EH (cell line): ENCODE measurements at places on chromosomes 12 and 14.

GRCh38 chr12:94678379-94678778 is 28.0 kb upstream of the TMCC3 start:
- no peak for DNase-seq

- peak; percentile 88 for DNase-seq
These were observed 5.0 kb upstream of the SRSF9 start for GRCh38 chr12:120474616-120474960.

DNA sequence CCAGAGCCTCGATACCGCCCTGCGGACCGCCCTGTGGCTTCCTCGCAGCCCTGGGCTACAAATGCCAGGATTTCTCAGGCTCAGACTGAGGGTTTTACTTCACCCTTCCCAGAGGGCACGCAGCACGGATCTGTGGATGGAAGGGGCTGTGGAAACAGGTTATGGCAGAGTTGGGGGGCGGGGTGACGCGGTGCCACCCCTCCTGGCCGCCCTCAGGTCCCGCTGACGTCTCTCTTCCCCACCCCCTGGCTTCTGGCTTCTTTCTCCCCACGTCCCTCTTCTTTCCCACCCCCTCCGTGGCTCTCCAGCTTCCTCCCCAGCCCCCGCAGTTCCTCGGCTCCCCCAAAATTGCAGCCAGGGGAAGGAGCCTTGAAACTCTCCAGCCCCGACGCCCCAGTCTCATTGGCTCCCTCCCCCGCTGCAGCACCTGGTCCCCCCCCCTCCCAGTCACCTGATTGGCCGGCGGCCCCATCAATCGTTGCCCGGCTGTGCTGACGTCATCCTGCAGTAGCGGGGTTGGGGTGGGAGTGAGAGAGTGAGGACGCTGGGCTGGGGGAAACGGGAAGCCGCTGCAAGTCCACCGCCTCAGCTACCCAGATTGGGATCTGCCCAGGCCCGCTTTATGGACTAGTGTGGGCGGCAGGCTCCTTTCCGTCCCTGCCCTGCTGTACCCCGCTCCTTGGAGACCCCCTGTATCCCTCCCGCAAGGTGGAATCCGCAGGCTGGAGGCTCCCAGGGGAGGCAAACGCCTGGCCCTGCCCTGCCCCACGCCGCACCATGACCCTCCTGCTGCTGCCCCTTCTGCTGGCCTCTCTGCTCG is at the start of gene CLSTN3:
CLSTN3 (plus strand) TSS at position 500 of the 820 bp plus-strand sequence; CDS start at position 778, 278 bp downstream.
- DNase-seq = peak; percentile 68

DNA sequence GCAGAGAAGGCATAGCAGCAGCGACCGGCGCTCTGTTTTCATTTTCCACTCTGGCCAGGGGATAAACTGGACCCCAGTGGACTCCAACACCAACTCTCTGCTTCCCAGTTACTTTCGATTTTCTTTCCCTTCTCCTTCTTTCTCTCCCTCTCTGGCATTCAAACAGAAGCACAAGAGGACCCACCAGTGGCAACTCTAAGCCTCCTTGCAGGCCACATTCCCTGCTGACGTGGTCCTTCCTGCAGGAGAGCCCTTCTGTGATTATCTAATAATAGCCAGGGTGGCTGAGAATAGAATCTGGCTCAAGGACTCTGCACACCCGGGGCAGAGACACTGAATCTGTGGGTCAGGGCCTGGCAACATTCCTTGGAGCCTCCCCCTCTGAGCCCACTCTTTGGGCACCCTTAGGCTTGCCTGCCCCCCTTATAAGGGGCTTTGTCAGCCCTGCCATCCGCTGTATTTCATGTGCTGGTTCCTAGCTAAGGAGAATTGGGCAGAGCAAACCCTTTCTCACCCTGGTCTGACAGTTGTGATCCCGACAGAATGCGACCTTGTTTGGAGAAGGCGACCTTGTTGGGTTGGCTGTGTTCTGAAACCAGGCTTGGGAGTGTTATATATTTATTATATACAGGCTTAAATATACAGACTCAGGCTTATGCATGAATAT is 8.2 kb upstream of the HOXC6 start:
- peak; percentile 71 for DNase-seq

GRCh38 chr12:6277982-6278438 is 32.5 kb upstream of the PLEKHG6 start:
- DNase-seq = no peak

DNA sequence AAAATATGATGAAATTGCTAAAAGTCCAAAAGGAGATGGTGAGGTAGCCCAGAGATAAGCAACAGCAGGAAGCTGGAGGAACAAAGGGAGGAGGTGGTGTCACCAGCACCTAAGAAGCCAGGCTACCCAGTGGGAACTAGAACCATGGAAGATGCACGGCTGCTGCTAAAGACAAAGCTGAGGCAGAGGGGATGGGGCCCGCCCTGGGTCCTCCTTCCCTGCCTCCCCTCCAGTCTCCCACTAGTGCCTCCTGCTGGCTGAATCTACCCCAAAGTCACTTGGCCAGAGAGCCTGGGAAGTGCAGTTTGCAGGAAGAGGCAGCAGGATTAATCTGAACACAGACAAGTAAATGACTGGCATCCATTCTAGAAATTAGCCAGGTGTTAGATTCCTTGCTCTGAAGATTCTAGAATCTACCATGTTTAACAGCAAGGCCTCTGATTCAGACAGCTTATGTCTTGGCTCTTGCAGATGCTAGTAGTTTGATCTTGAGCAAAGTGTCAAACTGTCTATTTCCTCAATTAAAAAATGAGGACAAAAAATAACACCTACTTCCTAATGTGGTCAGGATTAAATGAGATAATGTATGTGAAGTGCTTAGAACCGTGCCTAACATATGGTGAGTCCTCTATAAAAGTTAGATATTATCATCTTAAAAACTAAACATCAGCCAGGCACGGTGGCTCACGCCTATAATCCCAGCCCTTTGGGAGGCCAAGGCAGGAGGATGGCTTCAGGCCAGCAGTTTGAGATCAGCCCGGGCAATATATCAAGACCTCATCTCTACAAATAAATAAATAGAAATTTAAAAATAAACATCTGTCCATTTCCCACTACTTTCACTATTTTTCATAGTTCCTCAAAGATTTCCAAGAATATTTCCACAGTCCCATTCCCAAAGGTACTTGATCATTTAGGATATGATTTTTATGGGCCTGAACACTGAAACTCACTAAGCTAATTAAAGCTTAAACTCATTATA is 5.8 kb upstream of the LRP10 start:
- no peak for DNase-seq

DNA sequence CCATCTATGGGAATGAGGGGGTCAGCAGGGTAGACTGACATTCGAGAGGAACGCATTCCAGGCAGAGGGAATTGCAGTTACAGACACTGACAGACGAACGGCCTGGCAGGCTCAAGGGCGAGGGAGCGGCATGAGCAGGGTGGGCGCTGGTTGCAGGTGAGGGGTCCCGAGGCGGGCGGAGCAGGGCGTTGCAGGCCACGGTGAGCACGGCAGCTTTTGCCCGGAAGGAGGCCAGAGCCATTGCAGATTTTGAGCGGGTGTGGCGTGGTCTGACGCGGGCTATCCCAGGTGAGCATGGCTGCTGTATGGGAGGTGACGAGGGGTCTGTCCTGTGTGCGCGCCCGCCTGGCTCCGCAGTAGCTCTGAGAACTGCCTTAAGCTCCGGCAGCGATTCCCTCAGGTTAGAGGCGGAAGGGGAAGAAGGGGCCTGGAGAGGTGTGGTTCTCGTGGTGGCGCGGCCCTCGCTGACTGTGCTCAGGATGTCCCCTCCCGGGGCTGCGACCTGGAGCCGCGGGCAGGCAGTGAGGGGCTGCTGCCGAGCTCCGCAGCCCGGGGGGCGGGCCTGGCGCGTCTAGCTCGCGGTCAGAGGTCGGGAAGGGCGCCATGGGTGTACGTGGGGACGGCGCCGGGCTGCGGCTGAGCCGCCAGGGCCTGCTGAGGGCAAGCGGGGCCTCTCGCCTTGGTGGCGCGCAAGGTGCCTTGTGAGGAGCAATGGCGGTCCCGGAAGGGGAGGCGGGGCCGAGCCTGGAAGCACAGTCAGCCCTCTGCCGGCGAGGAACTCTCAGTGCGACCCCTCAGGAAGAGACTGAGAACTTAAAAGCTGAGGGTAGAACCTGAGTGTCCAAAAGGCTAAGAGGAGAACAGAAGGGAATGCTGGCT is 177.1 kb downstream of the CACNA1C start:
- DNase-seq = no peak

DNA sequence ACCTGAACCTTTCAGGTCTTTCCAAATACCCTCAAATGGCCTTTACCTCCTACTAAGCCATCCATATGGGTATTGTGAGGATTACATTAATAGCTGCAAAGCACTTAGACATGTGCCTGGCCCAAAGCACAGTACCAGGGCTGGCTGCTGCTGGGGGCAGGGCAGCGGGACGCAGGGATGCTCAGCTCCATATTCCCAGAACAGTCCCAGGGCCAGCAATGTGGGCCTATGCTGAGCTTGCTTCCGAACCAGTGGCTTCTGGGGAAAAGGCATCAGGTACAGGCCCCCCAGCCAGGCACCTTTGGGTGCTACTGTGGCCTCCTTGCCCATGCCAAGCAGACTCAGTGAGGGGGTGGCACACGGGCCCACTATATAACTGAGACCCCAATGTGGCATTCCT is 10.4 kb downstream of the ACTN1 start:
- DNase-seq = peak; percentile 6

DNA sequence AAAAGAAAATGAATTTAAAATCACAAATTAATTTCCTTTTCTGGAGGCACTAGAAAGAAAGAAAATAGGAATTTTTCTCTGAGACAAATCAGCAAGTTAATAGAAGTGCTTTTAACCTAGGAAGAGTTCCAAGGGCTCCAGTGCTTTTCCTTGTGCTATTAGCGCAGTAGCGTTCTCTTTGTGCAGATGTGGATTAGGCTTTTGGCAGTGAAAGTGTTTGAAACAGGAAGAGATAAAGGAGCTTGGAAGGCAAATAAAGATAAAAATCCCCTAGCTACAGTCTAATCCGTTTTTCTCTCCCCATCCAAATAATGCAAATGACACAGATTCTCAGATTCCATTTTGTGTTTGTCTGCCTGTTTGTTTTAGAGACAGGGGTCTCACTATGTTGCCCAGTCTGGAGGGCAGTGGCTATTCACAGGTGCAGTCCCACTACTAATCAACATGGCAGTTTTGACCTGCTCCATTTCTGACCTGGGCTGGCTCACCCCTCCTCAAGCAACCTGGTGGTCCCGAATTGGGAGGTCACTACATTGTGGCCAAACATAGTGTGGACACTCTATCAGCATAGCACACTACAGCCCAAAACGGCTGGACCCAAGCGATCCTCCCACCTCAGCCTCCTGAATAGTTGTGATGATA is 166.1 kb downstream of the PAWR start:
- no peak for DNase-seq

GRCh38 chr12:118850244-118850825 is 131.0 kb upstream of the SRRM4 start:
- DNase-seq = no peak

DNA sequence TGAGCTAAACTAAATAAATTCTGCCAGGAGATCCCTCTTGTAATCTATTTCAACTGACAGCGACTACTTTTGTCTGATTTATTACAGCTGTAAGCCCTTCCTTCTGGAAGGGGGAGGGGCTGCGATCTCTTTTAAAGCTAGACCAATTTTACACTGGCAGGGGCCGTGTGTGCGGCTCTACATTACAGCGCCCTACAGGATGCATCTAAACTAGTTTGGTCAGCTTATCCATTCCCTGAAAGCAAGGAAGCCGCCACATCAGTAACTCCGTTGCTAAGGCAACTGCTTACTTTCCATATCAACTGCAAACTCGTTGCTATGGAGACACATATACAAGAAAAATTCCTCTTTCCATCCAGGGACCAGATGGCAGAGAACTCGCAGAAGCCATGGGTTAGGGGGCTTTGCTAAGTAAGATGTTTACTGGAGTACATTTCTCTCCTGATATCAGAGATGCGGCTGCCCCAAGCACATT is 17.4 kb downstream of the FOXN3 start:
- DNase-seq = peak; percentile 81

- no peak for DNase-seq
These were observed 34.6 kb downstream of the FMNL3 start for GRCh38 chr12:49672301-49673217.

DNA sequence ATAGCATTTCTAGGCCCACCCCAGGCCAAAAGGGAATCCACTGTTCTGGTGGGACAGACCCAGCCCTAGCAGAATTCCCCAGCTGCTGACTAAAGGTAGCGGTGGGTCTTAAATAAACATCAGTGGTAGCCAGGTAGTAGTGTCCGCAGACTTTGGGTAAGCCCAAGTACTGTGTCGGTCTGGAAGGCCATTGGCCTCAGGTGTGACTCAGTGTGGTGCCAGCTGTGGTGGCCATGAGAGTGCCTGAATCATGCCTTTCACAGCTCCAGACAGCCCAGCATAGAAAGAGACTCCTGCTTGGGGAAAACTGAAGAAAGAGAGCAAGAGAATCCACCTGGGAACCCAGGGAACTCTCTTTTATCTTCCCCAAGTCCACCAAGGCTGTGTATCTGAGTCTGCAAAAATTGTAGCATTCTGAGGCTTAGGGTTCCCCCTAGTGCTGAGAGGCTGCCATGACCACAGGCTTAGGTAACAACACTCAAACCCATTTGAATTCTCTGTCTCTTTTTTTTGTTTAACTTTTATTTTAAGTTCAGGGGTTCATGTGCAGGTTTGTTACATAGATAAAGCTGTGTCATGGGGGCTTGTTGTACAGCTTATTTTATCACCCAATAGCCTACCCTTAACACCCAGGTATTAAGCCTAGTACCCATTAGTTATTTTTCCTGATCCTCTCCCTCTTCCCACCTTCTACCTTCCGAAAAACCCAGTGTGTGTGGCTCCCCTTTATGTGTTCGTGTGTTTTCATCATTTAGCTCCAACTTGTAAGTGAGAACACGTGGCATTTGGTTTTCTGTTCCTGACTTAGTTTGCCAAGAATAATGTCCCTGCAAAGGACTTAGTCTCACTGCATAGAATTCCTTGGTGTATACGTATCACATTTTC is 16.7 kb upstream of the CD163L1 start:
- peak; percentile 55 for DNase-seq

DNA sequence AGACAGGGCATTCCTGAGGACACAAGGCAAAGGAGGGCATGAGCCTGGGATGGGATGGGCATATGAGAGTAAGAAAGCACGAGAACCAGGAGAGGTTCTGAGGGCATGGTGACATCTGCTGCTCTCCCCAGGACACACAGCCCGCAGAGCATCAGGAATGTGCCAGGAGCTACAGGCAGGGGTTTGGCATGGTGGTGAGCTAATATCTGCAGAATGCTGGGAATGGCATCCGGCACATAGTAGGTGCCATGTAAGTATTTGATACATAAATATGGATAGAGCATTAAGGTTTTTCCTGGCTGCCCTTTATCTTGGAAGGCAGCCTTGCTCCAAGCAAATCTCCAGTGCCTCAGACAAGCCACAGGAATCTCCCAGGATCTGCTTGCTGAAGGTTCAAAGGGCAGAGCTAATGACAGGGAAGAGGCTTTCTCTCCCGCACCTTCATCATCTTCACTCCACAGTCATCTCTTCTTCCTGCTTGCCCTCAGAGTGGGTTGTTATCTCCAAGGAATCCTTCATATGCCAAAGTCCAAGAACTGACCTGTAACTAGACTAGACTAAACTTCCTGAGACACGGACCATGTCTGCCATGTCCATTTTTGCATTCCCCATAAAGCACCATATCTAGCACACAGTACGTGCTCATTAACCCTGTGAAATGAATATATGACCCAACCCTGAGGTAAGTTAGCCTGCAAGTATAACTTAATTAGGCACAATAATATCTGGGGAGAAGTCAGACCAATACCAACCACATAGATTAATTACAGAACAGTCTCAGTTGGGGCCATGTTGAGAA is 62.0 kb upstream of the SCN8A start:
- DNase-seq = peak; percentile 62
